GM12892 (cell line): ENCODE measurements at places on chromosomes 1 and 21.

DNA sequence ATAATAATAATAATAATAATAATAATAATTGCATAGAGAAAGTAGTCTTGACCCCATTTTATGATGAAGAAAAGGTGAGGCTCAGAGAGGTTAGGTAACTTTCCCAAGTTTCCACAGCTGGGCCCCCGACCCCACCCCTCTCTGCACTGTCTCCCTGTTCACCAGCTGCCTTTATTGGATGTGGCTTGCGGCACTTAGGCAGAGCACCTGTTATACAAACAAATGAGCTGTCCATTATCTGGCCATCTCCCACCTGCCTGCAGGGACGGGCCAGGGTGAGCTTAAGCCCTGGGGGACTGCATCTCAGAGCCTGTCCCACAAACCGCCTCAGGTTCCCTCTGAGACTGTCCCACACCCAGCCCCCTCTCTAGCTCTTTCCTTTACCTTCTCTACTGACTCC, 10.1 kb upstream of the EFNA1 start:
- DNase-seq = no peak

- no peak for DNase-seq
These were observed 66.8 kb downstream of the POFUT2 start for GRCh38 chr21:45220714-45221490.

DNA sequence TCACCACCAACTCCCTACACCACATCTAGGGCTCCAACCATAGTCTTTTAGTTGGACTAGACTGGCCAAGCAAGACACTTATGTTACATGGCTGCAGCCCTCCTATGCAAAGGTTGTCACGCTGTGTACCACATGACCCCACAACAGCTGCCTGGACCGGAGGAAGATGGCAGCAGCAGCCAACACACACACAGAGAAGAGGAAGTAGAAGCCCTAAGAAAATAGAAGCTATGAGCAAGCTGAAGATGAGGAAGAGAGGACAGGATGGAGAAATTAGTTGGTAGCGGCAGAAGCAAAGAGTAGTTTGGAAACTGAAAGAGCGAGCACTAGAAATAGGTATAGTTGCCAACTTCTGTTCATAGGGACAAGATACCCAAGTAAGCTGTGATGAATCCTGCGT, 60.8 kb upstream of the RALGPS2 start:
- DNase-seq = peak; percentile 27

DNA sequence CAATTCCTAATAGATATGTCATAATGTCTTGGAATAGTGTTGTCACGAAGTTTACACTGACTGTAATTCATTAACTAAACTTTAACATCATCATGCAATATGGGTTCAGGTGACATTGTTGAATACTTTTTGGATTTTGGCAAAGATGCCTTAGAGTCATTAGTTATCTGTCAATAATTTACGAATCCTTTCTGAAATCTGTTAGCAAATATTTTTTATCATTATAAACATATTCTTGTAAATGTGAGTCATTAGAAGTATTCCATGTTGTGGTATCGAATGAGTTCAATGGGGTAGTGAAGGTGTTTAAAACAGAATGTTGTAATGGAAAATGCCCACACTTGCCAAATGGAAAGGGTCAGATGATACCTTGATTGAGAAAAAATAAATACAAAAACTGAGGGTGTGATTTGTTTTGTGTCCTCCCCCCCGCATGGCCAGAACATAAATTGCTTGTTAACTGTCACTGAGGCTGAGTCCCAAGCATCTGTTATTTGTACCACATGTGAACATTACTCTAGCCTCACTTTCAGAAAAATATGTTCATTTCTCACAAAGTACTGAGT, 5.2 kb upstream of the NR5A2 start:
- DNase-seq = no peak

- no peak for DNase-seq
These were observed 12.9 kb downstream of the FAM177B start for GRCh38 chr1:222749927-222750326.

DNA sequence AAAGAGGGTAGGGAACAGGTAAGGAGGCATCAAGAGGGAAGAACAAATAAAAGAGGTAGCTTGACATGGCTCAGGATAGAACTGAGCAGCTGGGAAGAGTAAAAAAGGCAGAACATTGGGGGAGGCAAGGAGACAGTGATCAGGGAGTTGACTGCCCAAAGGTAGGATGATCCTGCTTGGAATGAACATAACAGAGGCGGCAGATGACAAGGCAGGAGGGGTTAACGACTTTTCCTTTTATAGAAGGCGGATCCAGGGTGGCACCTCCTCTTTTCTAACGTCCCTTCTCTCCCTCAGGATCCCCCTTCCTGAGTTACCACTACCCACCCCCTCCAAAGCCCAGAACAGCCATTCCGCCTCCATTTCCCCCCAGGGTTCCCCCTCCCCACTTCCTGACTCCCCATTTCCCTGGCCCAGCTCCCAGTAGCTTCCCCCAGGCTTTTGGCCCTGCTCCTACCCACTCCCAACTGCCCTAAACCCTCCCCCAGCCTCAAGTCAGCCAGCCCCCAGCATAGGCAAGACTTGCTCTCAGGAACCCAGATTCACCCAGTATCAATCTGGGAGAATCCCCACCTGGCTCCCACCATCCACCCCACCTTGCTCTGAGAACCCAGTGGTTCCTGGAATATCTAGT, 769 bp upstream of the ADAMTS4 start:
- DNase-seq = no peak

DNA sequence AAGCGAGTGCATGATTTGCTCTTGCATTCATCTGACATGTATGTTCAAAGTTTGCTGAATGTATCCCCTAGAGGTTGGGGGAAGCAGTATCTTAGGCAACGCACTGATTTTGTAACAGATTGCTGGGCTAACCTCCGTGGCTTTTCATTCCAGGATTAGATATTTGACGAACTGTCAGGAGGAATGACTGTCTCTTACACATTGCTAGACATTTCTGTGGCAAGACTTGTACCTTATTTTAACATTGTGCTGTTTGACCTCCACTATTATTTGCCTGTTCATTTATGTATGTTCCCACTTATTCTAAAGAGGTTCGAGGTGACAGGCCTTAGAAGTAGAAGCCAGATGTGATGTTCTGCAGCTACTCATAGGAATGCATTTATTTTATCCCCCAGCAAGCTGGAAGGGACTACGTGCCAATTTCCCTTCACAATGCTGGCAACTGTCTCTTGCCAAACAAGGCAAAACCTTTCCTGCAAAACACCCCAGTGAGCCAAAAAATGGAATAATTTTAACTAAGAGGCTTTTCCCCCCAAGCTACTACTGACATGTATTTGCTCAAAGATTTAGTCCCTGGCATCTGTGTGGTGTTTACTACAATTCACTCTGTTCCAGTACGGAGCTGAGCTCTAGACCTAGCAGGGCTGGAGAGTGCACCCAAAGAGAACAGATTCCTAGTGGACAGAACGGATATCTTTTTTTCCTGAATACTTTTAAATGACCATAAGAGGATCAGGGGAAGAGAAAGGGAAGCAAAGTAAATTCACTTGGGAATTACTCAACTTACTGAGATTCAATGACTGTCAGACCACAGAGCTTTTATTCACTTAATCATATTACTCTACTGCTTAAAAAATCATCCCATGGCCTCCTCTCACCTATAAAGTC, 646.2 kb downstream of the SMYD3 start:
- DNase-seq = no peak

- no peak for DNase-seq
These were observed 5.1 kb downstream of the ZNF362 start for GRCh38 chr1:33261344-33261743.

- DNase-seq = no peak
These were observed 70.8 kb downstream of the RWDD3 start for GRCh38 chr1:95304803-95305202.

GRCh38 chr21:15732290-15732995, 2.7 kb downstream of the USP25 start:
- DNase-seq = peak; percentile 13

- no peak for DNase-seq
These were observed 7.5 kb upstream of the GPR153 start for GRCh38 chr1:6268415-6268814.

GRCh38 chr1:184753608-184754475, 816 bp downstream of the EDEM3 start:
- no peak for DNase-seq

DNA sequence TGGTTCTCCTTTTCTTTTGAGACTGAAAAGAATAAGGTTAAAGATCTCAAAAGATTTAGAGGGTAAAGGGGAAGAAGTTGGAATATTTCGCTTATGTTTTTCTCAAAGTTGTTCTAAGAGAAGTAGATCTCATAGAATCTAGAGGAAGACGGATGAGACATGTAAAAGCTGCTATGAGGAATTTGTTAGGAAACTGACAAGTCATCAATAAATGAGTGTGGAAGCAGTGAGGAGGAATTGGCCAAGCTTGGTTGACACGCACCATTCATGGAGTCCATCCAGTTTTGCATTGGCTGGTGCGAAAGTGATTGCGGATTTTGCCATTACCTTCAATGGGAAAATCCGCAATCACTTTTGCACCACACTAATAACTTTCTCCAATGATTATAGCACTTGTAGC, 20.0 kb downstream of the SLAMF6 start:
- no peak for DNase-seq

- DNase-seq = no peak
These were observed 5.4 kb downstream of the MEAF6 start for GRCh38 chr1:37509181-37509580.

DNA sequence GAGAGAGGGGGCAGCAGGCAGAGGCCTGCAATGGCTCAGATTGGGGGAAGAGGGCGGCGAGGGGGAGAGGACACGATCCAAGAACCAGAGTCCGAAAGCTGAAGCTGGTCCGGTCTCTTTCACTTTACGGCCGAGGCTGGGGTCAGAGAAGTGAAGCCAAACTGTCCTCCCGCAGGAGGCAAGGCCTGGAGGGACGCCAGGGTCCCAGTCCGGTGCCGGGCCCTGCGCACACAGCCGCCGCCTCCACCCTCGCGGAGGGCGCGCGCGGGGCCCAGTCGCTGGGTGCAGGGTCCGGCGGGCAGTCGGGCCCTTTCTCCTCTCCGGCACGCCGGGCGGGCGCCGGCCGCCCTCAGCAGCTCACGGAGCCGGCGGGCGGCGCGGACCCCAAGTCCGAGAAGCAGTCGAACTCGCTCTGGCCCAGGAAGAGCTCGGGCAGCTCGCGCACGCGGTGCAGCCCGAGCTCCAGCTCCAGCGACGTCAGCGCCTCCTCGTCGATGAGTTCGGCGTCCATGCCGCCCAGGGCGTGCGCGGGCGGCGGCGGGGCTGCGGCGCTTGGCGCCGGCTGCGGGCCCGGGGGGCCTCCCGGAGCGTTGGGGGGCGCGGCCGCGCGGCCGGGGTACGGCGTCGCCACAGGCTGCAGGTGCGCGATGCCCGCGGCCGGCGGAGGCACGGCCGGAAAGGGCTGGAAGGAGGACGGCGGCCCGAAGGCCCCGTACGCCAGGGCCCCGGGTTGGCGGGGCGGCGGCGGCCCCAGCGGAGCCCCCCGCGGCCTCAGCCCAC, 749 bp downstream of the CITED4 start:
- DNase-seq = no peak

GRCh38 chr1:63864224-63864641, 90.4 kb downstream of the ROR1 start:
- DNase-seq = no peak

GRCh38 chr1:89630048-89630447, 2.9 kb upstream of the LRRC8C start:
- no peak for DNase-seq

GRCh38 chr1:39199593-39199992, 4.9 kb upstream of the MACF1 start:
- no peak for DNase-seq

- no peak for DNase-seq
These were observed 112.6 kb downstream of the SLC45A1 start for GRCh38 chr1:8430476-8430875.

DNA sequence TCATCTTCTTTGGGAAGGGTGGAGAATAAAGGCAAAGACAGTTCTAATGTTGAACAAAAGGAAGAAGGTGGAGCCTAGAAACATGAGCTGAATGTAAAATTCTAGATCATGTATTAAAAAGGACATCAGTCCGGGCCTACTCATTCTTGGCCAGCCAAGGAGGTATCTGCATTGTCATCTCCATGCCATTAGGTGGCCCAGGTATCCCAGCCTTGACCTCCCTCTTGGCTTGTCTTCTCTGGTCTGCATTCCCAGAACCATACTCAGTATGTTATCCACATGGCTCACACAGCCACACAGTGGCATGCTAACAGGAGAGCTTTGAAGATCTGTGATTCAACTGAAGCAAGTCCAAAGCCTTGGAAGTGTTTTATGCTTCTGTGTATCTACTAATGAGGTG, 369.8 kb upstream of the KAZN start:
- no peak for DNase-seq

DNA sequence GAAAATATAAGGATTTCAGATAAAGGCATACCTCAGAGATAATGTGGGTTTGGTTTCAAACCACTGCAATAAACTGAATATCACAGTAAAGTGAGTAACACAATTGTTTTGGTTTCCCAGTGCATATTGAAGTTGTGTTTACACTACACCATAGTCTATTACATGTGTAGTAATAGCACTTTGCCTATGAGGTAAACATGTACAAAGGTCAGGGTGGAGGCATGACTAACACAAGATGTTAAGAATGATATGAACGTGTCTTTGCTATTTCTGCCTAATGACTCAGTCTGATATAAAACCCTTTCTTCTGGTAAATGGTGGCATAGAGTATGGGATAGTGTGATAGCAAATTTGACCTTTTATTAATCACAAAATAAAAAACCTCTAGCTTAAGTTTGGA, 621.5 kb upstream of the ADGRL2 start:
- DNase-seq = no peak

- DNase-seq = no peak
These were observed 404 bp upstream of the SCMH1 start for GRCh38 chr1:41242342-41243078.

GRCh38 chr1:109546311-109547109, 1.9 kb upstream of the GNAI3 start:
- DNase-seq = peak; percentile 77

DNA sequence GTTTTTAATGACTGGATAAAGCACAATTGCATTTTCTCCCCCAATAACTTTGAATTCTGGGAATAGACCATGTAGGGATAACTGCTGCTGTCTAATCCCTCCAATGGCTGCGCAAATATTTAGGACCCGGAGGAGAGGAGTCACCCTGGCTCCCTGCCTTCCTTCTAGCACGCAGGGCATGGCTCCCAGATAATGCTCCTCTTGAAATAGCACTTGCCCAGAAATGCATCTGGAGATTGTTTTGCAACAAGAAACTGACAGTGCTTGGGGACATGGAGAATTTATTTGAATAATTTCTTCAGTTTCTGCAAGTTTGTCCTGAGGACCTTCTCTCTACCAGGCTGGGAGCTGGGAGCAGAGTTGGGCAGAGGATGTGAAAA, 83.5 kb downstream of the MAN1C1 start:
- DNase-seq = no peak
